ENCODE measurements at places on chromosomes 7 and 10.
A peak's percentile ranks its signal among the peaks of the same experiment; 100 is the strongest.

DNA sequence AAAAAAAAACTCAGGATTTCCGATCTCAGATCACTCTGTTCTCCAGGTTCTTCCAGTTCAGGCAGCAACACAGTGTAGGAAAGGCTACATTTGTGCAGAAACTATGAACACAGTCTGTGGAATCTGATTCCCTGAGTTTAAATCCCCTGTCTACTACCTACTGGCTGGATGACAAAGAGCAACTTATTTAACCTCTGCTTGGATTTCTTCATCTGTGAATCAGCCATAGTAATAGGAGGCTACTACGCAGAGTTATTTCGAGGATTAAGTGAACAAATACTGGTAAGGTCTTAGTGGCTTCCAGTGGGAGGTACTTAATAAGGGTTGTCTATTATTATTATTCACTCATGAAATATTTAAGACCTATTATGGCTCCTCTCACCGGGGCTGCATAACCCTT lies 44.3 kb upstream of the PDCD4 start:
- DNase-seq, result no peak

DNA sequence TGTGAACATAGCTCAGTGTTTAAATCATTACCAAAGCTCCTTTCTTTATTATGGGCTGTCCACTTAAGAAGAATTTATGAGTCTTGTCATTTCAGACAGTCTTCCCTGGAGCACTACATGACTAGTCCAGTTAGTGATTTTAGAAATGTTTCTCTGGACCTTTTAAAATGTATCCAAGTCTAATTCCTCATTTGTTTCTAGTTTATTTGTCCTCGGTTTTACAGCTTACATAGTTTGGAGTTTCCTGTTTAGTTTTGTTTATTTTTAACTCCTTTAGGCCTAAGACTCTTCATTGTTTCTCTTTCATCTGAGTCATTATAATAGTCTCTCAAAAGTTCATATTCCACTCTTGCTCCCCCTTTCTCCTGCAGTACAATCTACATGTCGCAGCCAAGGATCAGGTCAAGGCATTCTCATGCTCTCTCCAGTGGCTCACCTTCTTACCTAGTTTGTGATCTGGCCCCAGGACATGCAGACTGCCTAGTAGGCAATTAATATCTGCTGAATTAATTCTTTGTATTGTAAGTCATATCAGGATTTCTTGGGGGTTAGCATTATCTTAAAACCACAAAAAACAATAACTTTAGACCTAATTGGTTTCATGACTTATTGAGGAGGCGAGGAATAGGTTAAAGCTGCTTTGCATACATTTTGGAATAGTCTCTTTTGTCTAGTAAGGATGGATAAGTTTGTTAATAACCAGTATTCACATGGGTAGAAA lies 93.8 kb downstream of the MAPK8 start:
- DNase-seq, result no peak

DNA sequence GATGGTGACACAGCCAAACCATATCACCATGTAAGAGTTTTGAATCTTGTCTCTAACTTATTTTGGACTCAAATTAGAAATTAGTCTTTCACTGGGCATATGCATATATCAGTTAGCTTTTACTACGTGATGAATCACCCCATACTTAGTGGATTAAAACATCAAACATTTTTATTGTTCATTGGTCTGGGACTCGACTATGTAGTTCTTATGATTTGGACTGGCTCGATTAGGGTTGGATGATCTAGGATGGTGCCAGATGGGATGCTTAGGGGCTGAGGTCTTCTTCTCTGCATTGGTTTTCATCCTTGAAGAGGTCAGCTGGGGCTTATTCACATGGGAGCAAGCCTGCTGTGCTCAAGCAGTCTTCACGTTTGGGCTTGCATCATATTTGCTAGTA lies 264.9 kb downstream of the EXOC4 start:
- DNase-seq, result no peak

DNA sequence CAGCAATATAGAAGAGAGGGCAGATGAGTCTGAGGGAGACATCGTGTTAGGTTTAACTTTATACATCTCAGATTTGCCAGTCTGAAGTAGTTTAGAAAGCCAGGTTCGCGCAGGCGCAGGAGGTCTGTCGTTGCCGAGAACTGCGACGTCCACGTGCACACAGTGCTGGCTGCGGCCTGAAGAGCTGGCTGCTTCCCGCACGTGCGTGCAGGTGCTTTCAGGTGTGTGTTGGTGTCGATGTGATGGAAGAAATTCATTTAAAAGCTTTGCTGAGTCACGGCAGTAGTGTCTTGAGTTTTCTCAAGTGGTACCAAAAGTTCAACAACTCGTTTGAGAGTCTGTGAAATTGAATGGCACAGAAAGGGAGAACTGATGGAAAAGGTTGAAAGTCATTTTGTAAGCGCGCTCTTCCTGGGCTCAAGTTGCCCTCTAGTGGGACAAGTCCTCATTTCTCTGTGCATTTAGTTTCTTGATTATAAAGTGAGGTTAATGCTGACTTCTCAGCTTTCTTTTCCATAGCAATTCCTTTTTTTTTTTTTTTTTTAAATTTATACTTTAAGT lies 18.6 kb downstream of the WDR37 start:
- DNase-seq, result peak; percentile 44

DNA sequence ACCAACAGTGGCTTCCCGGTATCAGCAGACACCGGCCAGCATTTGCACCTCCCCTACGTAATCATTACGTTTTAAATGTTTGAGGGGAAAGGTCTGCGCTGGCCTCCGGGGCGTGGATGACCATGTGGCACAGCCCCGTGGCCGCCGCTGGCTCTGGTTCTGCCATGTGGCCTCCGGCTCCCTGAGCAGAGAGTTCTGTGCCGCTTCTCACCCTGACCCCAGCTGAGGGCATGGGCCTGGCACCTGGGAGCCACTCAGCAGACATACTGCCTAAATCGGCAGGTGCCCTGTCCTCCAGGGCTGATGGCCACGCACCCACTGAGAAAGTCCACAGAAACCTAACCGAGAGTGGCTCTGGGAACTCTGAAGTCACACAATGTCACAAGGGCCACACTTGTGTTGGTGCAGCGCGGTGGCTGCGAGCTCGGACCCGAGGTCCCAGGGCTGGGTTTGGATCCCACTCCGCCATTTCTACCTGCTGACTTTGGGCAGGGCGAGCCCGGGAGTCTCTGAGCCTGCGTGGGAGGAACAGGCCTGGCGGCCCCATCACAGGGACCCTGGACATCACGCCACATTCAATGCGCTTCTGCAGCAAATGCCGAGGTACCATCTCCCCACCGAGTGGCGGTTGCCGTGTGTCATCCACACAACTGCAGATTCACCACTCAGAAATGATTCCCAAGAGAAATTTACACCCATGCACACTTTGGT lies 25.3 kb downstream of the CFAP46 start:
- no peak for DNase-seq

- no peak for DNase-seq
Measured at GRCh38 chr7:113026941-113027340, 59.7 kb downstream of the GPR85 start.

Data from KBM-7 (cell line).